ENCODE measurements at places on chromosomes 4 and X.

DNA sequence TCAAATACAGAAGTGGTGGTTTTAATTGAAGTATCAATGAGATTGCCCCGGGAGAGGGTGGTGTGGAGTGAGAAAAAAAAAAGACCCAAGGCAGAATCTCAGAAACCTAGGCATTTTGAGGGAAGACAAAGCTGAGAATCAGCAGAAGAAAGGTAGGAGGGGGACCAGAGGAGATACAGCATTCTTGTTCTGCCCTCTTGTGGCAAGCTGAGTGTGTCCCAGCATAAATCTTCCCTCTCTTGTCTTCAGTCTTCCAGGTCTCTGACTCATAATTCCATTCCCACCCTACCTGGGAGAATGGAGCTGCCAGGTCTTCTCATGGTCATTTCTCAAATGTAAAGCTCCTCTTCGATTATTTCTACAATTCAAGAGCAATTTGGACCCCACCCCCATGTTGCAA, 32.7 kb upstream of the MAGED1 start:
- DNase-seq: no peak

GRCh38 chr4:53591372-53591892, at the start of gene LNX1:
TSS of gene LNX1 (minus strand) at chr4:53591486. CDS start at chr4:53574002, 17,484 bp downstream.
- DNase-seq: no peak

- no peak for DNase-seq
Observed at GRCh38 chr4:79497001-79497400, 89.0 kb upstream of the GK2 start.

GRCh38 chrX:105210258-105210657, 10.2 kb downstream of the TEX13A start:
- no peak for DNase-seq

DNA sequence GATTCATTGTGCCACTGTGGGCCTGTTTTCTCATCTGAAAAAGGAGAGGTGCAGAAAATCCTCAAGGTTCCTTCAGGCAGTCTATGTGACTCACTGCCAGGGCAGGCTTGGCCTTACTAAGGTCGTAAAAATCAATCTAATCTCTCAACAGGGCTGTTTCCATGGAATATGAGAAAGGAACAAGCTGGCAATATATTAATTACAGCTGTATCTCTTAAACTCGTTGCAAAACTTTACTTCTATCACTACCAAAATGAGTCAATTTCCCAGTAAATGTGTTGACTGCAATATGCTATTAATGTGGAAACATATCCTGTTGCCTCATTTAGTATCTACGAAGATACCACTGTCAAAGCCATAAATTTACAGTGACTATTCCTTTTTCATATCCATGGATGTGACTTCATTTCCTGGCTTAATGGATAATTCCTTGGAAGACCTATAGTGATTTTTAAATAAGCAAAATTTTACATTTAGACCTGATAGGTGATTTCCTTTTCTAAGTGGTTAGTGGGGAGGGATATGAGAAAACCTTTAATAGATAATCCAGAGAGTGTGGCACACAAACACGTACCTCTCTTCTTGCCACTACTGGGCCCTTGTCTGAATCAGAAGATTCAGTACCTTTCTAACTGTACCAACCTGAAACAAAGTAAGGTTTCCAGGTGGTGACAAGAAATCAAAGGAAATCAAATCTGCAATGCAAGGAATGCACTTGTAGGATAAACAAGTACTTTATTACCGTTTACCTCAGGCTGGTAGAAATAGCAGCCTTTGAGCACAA, 127.4 kb upstream of the FTHL17 start:
- no peak for DNase-seq

GRCh38 chr4:1010395-1011021, 918 bp upstream of the FGFRL1 start:
- no peak for DNase-seq

DNA sequence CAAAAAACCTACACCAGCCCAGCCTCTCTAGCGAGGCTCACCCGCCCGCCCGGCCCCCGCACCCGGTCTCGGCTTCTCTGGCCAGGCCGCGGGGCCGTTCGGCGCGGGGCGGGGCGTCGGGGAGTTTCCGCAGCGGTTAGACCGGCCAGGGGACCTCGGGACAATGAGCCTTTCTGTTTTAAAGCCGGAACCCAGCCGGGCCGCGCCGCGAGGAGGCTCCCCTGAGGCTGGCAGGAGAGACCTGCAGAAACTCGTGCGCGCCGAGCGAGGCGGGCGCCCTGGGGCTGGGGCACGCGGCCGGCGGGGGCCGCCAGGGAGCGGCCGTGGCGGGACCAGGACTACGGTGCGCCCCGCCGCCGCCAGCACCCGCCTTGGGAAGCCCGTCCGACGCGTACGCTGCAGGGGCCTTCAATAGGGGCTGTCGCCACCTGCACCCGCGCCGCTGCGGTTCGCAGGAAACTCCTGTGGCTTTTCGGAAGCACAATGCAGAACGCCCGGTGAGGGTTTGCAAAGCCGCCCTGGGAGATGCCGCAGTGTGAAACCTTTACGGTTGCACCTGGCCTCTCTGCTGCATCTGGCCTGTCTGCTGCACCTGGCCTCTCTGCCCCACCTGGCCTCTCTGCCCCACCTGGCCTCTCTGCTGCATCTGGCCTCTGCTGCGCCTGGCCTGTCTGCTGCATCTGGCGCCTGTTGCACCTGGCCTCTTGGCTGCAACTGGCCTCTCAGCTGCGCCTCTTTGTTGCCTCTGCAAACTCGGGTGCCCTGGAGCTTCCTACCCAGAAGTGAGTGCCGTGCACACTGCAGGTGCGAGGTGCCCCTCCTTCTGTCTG, 63.9 kb downstream of the TRAPPC11 start:
- peak; percentile 83 for DNase-seq

GRCh38 chr4:18684932-18685331, 663.4 kb upstream of the LCORL start:
- DNase-seq: no peak

GRCh38 chr4:153204247-153204671, at the start of gene TRIM2:
TSS of gene TRIM2 (plus strand) at chr4:153204443. CDS start at chr4:153204531, 88 bp downstream.
- no peak for DNase-seq

GRCh38 chr4:17665346-17665745, 50.9 kb downstream of the MED28 start:
- DNase-seq: peak; percentile 4
